Neural progenitor cell (in vitro differentiated cells): ENCODE measurements at places on chromosomes 5 and 9. TPM values are rescaled to one million over a fixed set of nuclear protein-coding genes. Genes with fewer than 3 reads are reported as not detected.

Gene TAF1L
- total RNA-seq, result not detected in 2 replicates

DNA sequence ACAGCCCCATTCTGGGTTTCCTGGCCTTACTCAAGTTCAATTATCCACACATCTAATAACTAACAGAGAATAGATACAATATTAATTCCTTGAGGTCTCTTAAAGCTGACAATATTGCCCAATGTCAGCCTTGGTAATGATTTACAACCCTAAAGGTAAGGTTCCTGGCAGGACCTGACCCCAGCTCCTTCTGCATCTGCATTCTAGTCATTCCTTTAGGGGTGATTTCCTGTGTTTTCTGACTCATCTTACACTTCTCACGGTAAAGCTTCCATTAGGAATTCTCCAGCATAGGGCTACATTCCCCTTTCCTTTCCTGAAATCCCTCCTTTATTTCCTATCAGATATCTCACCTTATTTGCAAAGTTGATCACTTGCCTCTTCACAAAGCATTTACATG is 9.3 kb downstream of the HAVCR1 start:
- H3K4me3 ChIP-seq, result no peak overlapping the region
- no peak for DNase-seq
- no peaks in the 10 kb centered on the region for H3K4me1 ChIP-seq
- no peak overlapping the region for H3K27ac ChIP-seq

DNA sequence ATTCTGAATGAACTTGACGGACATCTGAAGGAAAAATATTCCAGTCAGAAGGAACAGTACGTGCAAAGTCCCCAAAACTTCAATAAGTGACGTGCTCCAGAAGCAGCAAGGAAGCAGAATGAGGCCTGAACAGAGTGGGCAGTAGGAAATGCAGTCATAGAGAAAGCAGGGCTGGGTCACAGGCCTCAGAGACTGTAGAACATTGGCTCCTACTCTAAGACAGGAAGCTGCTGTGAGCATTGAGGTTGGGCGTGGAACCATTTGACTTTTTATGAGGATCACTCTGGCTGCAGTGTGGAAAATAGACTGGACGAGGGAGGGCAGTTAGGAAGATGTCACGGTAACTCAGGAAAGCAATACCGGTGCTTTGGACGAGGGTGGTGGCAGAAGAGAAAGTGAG is 64.0 kb downstream of the DOCK8 start:
- H3K27ac ChIP-seq, result no peak overlapping the region
- H3K27me3 ChIP-seq, result no peaks in the 10 kb centered on the region
- no peak for DNase-seq
- no peaks in the 10 kb centered on the region for H3K4me1 ChIP-seq
- no peak overlapping the region for H3K4me3 ChIP-seq

Gene CMYA5
- 1.4 and 3.5 TPM in 2 replicates for total RNA-seq

Gene KIF2A
- 78.8 and 114 TPM in 2 replicates for total RNA-seq

Gene EGFLAM
- total RNA-seq, result 0.15 and 0.69 TPM in 2 replicates
